Activated T-helper 1 cell treated with anti-CD3 and anti-CD28 coated beads, Interleukin-12 subunit alpha, Interleukin-12 subunit beta, Interleukin-2, Interleukin-4 antibody, amounts not matched to agents 30 ng/mL and 10 ng/mL and 1 ng/mL, durations not matched to agents 14 hours and 24 hours and 36 hours (primary cell): ENCODE measurements at places on chromosomes 3 and 15. TPM values are rescaled to one million over a fixed set of nuclear protein-coding genes. Genes with fewer than 3 reads are reported as not detected.

Gene GRK7
- total RNA-seq: not detected in 2 replicates

Gene ROPN1
- total RNA-seq: not detected in 2 replicates

Gene ST3GAL6
- 0.44 and 0.83 TPM in 2 replicates for total RNA-seq

Gene LYZL4
- total RNA-seq: not detected in 2 replicates

Gene TEX55
- total RNA-seq: not detected in 2 replicates
